ENCODE measurements at places on chromosomes 12 and 14.

- no peak for DNase-seq
Observed at GRCh38 chr14:28778138-28779117, 11.8 kb downstream of the FOXG1 start.

DNA sequence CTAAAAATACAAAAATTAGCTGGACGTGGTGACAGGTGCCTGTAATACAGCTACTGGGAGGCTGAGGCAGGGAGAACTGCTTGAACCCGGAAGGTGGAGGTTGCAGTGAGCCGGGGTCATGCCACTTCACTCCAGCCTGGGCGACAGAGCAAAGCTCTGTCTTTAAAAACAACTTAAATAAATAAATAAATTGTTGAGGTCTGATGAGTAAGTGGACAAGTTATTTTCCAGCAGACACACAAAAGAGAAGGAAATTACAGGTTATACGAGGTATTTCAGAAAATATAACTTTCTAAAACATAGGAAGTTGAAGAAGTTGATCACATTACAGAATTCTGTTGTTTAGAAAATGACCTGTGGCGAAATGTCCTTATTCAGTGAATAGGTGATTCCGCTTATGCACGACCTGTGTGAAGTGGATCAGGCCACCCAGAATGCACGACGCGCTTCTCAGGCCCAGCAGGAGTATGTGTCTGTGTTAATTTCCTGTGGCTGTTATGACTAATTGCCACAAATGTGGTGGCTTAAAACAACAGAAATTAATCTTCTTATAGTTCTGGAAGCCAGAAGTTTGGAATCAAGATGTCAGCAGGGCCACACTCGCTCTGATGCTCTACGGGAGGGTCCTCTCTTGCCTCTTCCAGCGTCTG is 38.1 kb downstream of the P2RX7 start:
- DNase-seq = no peak

GRCh38 chr12:64646318-64646717 is 36.0 kb downstream of the RASSF3 start:
- DNase-seq = no peak

- no peak for DNase-seq
Observed at GRCh38 chr12:88338486-88338885, 196.4 kb downstream of the TMTC3 start.

All from activated CD4-positive, alpha-beta memory T cell treated with anti-CD3 and anti-CD28 coated beads for 36 hours (primary cell).